ENCODE measurements at places on chromosomes 6 and 20.

- no peak for DNase-seq
Observed at GRCh38 chr6:17994019-17994418, 6.6 kb upstream of the KIF13A start.

DNA sequence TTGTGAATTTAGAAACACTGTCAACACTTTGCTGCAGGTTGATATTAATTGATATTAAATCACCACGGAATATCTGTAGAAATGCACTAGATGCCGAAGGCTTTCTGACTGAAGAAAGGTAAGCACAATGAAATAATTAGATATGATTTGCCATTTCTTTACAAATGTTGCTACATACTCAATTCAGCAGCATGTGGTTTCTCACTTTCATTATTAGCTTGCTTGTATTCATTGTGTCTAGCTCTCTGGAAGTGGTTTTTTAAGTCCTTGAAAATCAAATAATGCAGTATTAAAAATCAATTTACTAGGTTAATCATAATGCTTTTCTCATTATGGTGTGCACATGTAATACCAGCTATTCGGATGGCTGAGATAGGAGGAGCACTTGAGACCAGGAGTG is 231.3 kb upstream of the MARCKS start:
- no peak for DNase-seq

DNA sequence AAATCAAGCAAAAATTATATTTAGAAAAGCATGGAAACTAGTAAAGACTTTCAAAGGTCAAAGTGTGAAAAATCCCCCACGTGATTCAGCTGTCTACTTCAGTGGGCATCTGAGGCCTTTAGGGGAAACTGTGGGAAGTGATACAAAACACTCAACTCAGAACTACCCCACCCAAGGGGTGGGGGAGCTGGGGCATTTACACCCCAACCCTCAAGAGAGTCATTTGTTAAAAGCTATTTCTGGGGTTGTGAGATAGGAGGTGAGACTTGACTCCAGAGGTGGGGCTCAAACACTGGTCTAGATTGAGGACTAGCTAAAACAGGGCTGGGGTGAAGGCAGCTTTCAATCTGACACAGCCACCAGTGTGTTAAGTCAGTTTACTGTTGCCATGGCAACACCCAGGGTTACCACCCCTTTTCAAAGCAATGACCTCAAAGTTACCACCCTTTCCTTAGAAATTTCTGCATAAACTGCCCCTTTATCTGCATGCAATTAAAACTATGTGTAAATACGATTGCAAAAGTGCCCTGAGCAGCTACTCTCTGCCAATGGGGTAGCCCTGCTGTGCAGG is 9.9 kb upstream of the GTSF1L start:
- no peak for DNase-seq

DNA sequence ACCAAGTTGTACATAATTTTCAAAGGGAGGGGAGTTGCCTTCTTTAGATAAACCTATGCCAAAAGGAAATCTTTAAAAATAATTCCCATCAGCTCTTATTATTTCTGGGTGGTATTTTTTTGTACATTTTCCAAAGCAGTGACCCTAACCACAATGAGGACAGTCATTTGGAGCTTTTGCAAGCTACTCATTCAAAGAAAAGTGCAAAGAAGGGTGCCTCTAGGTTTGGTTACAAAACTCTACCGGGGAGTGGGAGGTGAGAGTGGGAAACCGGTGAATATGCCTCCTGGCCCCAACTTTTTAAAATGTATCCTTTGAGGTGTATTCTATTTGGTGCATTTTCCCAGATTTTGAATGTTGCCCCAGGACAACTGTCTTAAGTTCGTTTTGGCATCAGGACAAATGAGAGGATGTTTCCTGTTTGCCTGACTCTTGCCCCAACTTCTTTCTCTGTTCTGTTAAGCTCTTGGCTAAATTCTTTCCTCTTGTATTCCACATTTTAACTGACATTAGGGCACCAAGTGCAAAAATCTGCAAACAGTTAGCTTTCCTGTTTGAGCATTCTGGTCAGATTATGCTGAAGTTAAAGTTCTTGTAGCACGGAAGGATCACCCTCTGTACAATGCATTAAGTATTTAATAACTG is 78.9 kb downstream of the SLX4IP start:
- DNase-seq = no peak

GRCh38 chr6:12111363-12111670 is 99.2 kb downstream of the HIVEP1 start:
- DNase-seq = no peak

GRCh38 chr20:63000958-63001357 is 5.8 kb downstream of the BHLHE23 start:
- DNase-seq = no peak

- no peak for DNase-seq
Observed at GRCh38 chr20:16392346-16392745, 180.9 kb downstream of the KIF16B start.

DNA sequence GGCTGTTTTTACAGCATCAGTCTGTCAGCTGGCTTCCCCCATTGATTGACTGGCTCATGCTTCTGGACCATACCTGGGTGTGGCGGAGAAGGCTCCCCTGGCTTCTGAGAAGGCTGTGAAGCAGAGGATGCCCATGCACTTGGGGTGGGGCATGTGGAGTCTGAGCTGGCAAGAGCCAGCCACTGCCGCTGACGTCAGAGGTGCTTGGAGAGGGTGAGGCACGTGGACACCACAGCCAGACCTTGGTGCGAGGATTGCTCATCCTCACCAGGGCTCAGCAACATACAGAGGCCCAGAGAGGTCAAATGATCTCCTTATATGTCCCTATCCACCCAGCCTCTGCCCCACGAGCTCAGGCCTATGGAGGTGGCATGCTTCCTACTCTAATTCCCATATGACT is 211.2 kb upstream of the PMEPA1 start:
- DNase-seq = no peak

- DNase-seq = no peak
Observed at GRCh38 chr20:10798811-10799210, 125.0 kb upstream of the JAG1 start.

- no peak for DNase-seq
Observed at GRCh38 chr6:136599329-136600011, 49.2 kb upstream of the MAP7 start.

DNA sequence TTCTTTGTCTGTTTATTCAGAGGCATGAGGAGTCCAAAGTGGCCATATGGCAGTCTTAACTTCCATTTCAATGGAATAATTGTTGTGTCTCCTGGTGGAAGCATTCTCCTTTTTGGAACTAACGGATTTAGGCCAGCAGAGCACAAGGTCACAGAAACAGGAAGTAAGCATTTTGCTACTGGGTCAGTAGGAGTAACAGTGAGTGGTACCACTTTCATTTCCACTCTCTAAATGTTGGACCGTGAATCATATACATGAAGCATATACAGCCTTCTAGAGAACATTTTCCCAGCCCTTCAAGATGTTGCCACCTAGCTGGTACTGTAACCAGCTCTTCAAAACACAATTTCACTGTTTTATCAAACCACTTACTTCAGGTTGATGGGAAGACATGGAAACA is 182.8 kb downstream of the EYS start:
- no peak for DNase-seq

- DNase-seq = no peak
Observed at GRCh38 chr20:22781869-22782268, 197.5 kb upstream of the FOXA2 start.

DNA sequence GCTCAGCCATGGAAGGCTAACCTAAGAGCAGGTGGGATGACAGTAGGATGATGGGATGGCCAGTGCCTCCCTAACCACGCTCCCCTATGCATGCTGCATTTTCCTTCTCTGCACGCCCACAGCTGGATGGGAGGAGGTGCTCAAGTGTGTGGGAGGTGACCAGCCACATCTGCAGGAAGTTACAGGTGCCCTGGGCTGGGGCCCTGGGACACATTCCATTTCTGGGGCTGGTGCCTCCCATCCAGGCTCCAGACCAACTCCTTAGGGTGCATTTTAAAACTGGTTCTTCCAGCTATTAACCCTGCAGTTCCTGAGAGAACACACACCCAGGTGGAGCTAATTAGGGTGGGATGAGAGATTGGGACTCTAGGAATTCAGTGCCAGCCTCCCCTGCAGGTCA is 135.3 kb upstream of the ARMC2 start:
- DNase-seq = no peak

All from effector CD4-positive, alpha-beta T cell (primary cell).